Endothelial cell (in vitro differentiated cells): ENCODE measurements at places on chromosomes 7 and 10. TPM values are rescaled to one million over a fixed set of nuclear protein-coding genes. Genes with fewer than 3 reads are reported as not detected.

GRCh38 chr7:96361116-96361857, 39.4 kb upstream of the SLC25A13 start:
- DNase-seq: no peak
- H3K27me3 ChIP-seq: no peaks in the 10 kb centered on the region
- H3K27ac ChIP-seq: no peak overlapping the region
- H3K36me3 ChIP-seq: no peaks in the 10 kb centered on the region

- H3K4me1 ChIP-seq: peaks cover 7% of the 10 kb centered on the region
- H3K36me3 ChIP-seq: peaks cover 6% of the 10 kb centered on the region
- H3K27me3 ChIP-seq: peaks cover 5% of the 10 kb centered on the region
- peak overlapping the region; percentile 98 for H3K4me3 ChIP-seq
Observed at GRCh38 chr10:112184052-112184371, 447 bp upstream of the GPAM start.

- DNase-seq: no peak
- H3K27ac ChIP-seq: no peak overlapping the region
- H3K36me3 ChIP-seq: no peaks in the 10 kb centered on the region
- H3K27me3 ChIP-seq: no peaks in the 10 kb centered on the region
Observed at GRCh38 chr7:13132314-13132713, 444.9 kb downstream of the ARL4A start.

- no peaks in the 10 kb centered on the region for H3K4me1 ChIP-seq
- no peak overlapping the region for H3K4me3 ChIP-seq
- no peak overlapping the region for H3K27ac ChIP-seq
- no peaks in the 10 kb centered on the region for H3K27me3 ChIP-seq
- no peak for DNase-seq
- no peaks in the 10 kb centered on the region for H3K36me3 ChIP-seq
Observed at GRCh38 chr7:7830122-7830878, 111.9 kb upstream of the RPA3 start.

GRCh38 chr7:767941-768731, 41.1 kb upstream of the PRKAR1B start:
- H3K27me3 ChIP-seq: peaks cover 6% of the 10 kb centered on the region
- no peak for DNase-seq
- H3K4me3 ChIP-seq: no peak overlapping the region
- H3K27ac ChIP-seq: no peak overlapping the region
- H3K36me3 ChIP-seq: peaks cover 16% of the 10 kb centered on the region

DNA sequence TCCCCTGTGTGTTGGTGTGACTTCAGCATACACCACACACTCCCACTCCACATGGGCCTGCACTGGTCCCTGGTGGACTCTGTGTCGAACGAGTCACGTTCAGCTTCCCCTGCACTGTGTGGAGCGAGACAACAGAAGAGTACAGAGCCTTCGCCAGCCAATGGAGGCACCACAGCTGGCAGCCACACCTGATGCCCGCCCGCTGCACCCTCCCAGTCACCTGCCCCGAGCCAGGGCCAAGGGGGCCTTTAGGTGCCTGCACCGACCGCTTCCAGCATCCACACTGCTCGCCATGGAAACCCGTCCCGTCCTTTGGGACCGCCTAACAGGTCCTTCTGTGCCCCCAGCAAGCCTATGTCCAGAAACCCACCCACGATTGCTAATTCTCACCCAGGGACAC, 9.2 kb downstream of the FOXL3 start:
- H3K27me3 ChIP-seq: peaks cover 11% of the 10 kb centered on the region
- no peak overlapping the region for H3K27ac ChIP-seq
- no peak for DNase-seq
- no peak overlapping the region for H3K4me3 ChIP-seq
- no peaks in the 10 kb centered on the region for H3K4me1 ChIP-seq

Gene FAM25G
- not detected for total RNA-seq

Gene MRPL32
- total RNA-seq: 37.2 TPM
